SHP77 (cell line): ENCODE measurements at places on chromosomes 3 and 15.

GRCh38 chr15:31427411-31427810 lies 100.8 kb downstream of the KLF13 start:
- DNase-seq, result no peak

GRCh38 chr3:128784232-128784631 lies 58.2 kb downstream of the RAB7A start:
- DNase-seq, result no peak

GRCh38 chr3:139117883-139118760 lies 73.4 kb upstream of the PRR23C start:
- no peak for DNase-seq

DNA sequence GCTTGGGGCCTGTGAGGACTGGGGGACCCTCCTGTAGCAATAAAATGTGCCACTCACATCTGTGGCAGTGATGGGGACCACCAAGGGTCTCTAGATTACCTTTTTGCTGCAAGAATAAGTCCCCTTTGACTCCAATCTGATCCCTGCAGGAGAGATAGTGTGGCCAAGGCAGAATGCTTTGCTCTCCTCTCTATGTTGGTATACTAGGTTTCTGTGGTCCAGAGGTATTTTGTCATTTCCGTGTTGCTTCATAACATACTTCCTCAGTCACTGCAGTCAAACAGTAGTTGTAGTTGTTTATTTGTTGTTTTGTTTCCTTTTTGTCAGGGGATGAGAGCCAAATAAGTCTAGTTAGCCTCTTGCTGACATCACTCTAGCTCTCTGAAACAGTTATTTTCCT lies 13.1 kb upstream of the NAALADL2 start:
- DNase-seq, result no peak

- DNase-seq, result no peak
These were observed 711.9 kb downstream of the CADM2 start for GRCh38 chr3:85670634-85671205.

DNA sequence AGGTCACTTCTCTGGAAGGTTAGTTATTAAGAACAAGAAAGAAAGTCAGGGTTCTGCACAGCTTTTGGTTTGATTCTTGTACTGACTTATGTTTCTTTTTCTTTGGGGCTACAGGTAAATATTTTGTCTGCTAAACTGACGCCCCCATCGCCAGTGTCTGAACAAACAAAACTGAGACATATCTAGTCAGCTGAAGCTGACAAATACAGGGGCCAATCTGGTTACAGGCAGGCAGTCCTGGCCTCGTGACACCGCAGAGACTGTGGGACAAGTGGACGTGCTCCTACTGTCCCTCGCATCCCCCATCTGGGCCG lies 4.6 kb upstream of the RPL14 start:
- no peak for DNase-seq

GRCh38 chr3:36302626-36303025 lies 77.7 kb upstream of the STAC start:
- DNase-seq, result no peak

DNA sequence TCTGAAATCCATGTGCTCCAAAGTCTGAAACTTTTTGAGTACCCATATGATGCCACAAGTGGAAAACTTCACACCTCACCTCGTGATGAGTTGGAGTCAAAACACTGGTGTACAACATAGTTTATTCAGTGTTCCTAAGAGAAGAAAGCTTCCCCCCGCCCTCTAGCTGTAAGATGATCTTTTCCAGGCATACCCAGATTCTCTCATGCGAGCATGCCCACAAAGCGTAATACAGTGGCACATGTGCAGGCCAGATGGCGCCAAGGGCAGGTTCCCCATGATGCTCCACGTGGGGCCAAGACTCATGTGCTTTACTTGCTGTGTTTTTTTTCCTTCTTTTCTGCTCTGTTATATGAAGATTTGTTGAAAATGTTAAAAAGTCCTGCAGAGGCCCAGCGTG lies 104.9 kb upstream of the LRRFIP2 start:
- no peak for DNase-seq

- DNase-seq, result no peak
These were observed 22.9 kb downstream of the MITF start for GRCh38 chr3:69761896-69762767.

- no peak for DNase-seq
These were observed 27.1 kb downstream of the DNAJC13 start for GRCh38 chr3:132444383-132444782.

DNA sequence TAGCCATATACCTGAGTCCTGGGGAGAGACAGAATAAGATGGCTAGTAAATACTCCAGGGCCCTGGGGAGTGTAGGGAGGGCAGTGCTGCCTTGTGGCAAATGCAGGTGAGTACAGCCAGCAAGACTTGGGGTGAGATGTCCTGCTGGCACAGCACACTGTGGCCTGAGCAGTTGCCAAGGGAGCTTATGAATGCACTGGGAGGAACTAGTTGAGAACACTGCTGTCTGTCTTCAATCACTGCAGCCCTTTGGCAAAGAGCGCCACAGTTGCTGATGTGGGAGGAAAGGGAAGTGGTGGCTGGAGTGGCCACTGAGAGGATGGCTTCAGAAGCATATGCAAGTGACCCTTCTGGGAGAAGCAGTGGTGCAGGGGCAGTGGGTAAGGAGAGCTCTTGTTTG lies 264.6 kb downstream of the RORA start:
- no peak for DNase-seq

GRCh38 chr3:145936971-145937370 lies 224.0 kb downstream of the PLOD2 start:
- DNase-seq, result no peak
